Aorta (tissue), 5 donors: ENCODE measurements at places on chromosomes 1 and 21. TPM values are rescaled to one million over a fixed set of nuclear protein-coding genes. Genes with fewer than 3 reads are reported as not detected.
A peak's percentile ranks its signal among the peaks of the same experiment; 100 is the strongest.

- peak; percentile 5 for DNase-seq
Measured at GRCh38 chr21:44755227-44755626, 43.9 kb upstream of the TSPEAR start.

GRCh38 chr1:16913181-16913832, 8.4 kb upstream of the CROCC start:
- DNase-seq, result no peak

GRCh38 chr1:162561616-162562469, at the start of gene UAP1:
Gene UAP1 (plus strand): TSS chr1:162561722. CDS start chr1:162566069, 4,347 bp downstream.
- DNase-seq, result peak; percentile 83

DNA sequence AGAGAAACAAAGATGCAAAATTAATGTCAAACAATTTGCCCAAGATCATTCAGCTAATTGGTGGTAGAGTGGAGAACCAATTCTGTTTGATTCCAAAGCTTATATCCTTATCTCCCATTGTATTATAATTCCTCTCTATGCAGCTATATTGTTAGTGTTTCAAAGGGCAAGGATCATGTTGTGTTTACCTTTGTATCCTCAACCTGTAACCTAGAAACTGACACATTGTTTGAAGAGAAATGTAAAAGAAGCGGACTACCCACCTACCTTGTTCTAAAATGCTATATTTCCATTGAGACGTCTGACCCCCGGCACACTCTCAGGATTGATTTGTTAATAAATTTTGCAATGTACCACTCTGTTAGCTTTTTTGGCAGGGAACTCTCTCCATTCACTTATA, 9.3 kb downstream of the RAVER2 start:
- DNase-seq, result no peak

The CRYAA gene
- total RNA-seq, result not detected

GRCh38 chr1:42938645-42939615, 19.7 kb downstream of the SLC2A1 start:
- DNase-seq, result peak; percentile 28

- no peak for DNase-seq
Measured at GRCh38 chr1:17789926-17790325, 34.8 kb downstream of the ACTL8 start.

DNA sequence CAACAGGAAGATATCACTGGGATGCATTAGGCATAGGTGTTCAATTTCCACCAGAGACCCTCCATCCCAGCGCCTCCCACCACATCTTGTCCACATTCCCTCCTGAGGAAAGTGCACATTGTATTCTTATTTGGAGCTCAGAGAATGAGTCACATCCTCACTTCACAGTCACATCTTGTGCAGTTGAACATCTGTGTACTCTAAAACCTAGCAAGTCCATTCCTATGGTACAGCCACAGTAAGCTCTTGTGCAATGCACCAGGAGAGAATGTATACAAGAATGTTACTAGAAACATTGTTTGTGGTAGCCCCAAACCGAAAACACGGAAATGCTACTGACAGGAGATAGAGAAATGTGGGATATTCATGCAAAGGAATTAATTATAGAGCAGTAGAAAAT, 1.6 kb upstream of the KDF1 start:
- DNase-seq, result no peak

DNA sequence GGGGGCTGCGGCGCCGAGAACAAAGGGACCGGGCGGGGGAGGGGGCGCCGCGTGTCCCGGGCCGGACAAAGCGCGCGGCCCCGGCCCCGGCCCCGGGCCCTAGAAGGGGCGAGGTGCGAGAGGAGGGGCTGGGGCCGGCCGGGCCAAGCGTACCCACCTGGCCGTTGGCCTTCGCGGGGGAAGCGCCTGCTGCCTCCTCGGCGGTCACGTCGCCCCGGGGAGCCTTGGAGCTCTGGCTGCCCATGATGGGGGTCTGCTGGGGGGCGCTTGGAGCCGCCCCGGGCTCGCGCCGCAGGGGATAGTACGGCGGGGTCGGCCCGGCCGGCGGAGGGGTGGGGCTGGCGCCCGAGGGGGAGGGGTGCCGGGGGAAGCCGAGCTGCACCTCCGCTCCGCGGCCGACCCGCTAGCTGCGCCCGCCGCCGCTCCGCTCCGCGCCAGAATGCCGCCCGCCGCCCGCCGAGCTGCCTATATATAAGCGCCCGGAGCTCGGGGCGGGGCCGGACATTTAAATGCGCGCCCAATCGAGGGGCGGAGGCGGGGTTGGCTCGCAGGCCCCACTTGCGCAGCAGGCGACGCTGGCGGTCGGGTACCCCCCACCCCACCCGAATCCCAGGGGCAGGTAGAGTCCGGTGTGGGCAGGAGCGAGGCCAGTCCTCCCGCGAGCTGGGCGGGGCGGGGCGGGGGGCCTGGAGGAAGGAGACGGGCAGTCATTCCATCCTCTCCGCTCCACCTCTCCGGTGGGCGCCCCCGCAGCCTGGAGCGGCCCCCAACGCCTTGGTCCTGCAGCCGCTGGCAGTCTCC, at the start of gene MARCKSL1:
Gene MARCKSL1, minus strand, starts transcription at position 444 of the 801 bp plus-strand sequence. Its CDS starts 200 bp downstream, at position 244.
- DNase-seq, result peak; percentile 82

The DRAXIN gene
- total RNA-seq, result 0.21 TPM

- DNase-seq, result peak; percentile 51
Measured at GRCh38 chr1:172394141-172394751, 26.2 kb upstream of the C1orf105 start.

The ANGPTL3 gene
- not detected for total RNA-seq

- peak; percentile 96 for DNase-seq
Measured at GRCh38 chr1:9129266-9130041, 552 bp upstream of the GPR157 start.

GRCh38 chr1:153288634-153289275, 24.0 kb downstream of the PGLYRP3 start:
- DNase-seq, result no peak

The RASAL2 gene
- 37.3 TPM for total RNA-seq

- DNase-seq, result no peak
Measured at GRCh38 chr1:167752219-167752985, 30.6 kb downstream of the MPZL1 start.

The PTPRU gene
- total RNA-seq, result 16.0 TPM

DNA sequence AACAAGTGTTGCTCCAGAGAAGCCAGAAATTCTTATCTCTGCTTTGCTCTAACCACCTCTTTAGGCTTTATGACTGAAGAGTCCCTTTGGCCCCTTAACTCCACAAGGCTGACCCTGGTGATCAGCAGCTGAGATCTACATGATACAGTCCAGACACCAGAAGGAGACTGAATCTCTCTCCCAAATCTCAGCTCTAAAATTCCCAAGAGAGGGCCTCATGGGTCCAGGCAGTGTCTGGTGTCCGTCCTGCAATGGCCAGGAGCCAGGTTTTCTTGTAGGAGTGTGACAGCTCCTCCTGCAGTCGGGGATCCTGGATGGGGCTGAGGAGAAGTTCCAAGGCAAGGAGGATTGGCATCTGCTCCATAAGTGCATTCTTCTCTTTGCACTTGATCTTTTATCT, 35.3 kb downstream of the L1TD1 start:
- DNase-seq, result no peak

DNA sequence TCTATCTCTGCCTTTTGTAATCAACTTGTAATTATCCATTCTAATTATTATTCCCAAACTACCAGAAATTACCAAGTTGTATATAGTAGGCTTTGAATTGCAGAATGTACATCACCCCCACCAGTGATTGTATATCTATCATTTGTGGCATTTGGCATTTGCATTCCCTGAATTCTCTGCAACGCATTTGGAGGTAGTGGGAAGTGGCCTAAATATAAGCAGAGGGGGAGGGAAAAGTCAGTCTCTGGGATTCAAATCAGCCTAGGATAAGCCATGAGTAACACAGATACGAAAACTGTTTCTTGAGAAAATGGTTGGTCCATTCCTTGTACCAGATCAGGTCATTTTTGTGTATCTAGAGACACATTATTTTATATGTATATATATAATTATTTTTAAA, 20.7 kb downstream of the DDX20 start:
- DNase-seq, result no peak

DNA sequence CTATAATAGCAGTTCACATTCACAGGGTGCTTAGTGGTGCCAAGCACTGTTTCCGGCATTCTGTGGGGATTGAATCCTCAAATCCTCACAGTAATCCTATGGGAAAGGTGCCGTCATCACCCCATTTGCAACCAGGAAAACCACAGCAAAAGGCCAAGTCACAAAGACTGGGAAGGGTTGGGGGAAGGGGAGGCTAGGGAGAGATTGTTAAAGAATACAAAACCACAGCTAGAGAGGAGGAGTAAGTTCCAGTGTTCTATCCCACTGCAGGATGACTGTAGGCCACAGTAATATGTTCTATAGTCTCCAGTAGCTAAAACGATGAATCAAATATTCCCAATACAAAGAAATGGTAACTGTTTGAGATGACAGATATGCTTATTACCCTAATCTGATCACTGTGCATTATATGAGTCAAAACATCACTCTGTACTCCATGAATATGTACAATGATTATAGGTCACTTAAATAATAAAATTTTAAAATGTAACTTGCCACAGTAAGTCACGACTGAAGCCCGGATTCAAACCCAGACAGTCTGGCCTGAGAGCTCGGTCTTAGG, 256.8 kb downstream of the TOMM20 start:
- DNase-seq, result no peak

- DNase-seq, result peak; percentile 60
Measured at GRCh38 chr21:45078877-45079281, 4.5 kb downstream of the ADARB1 start.

GRCh38 chr21:17387030-17387617, 125.7 kb upstream of the CXADR start:
- no peak for DNase-seq

- no peak for DNase-seq
Measured at GRCh38 chr1:60153961-60154360, 80.4 kb upstream of the C1orf87 start.

DNA sequence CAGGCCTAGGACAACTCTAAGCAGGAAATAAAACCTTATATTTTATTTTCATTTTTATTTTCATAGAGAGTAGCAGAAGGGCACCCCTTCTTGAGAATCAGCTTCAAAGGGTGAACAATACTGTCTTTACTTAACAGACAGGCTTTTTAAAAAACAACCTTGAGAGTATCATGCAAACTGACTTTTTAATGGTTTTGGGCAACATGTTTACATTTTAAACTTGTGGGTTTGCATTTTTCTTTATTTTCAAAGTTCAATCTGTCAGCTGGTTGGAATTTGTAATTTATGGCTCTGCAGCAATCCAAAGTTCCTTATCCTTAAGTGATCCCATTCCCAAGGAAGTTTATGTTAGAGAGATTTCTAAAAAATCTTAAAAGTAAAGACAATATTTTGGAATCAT, 392.3 kb upstream of the ADAMTS5 start:
- no peak for DNase-seq

GRCh38 chr1:222728746-222729145, 8.3 kb upstream of the FAM177B start:
- no peak for DNase-seq

- DNase-seq, result no peak
Measured at GRCh38 chr1:46822248-46822826, 23.5 kb downstream of the CYP4B1 start.

GRCh38 chr1:31987135-31987619, 26.5 kb upstream of the KHDRBS1 start:
- no peak for DNase-seq

DNA sequence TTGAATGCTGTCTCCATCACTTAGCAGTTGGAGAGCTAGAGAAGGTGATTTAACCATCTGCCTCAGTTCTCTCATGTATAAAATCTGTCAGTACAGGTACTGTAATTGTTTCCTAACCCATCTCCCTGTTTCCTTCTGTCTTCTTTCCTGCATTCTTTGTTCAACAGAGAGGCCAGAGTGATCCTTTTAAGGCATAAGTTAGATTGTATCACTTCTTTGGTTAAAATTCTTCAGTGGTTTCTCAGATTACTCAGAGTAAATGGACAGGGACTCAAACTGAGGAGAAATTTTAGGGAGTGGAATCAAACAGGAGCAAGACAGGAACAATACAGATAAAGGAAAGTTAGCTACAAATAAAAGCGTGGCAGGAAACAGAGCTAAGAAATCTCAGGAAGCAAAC, 45.2 kb upstream of the SSX2IP start:
- no peak for DNase-seq

The S100A1 gene
- total RNA-seq, result 0.69 TPM

- no peak for DNase-seq
Measured at GRCh38 chr1:164765992-164766720, 207.2 kb downstream of the PBX1 start.

DNA sequence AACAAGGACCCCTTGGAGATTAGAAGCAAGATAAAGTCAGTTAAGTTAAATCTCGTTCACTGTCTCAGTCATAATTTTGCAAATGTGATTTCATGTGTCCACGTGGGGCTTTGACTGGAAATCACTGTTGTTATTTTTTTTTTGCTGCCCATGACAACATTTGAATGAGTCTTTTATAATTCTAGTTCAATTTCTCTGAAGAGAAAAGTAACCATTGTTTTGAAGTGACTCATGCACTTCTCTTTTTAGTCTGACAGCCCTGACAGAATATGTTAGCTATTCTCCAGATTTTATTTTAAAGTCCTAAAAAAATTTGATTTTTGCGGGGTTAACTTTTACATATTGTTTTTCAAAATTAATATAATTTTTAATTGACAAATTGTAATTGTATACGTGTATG, 30.7 kb upstream of the NLRP3 start:
- DNase-seq, result no peak

DNA sequence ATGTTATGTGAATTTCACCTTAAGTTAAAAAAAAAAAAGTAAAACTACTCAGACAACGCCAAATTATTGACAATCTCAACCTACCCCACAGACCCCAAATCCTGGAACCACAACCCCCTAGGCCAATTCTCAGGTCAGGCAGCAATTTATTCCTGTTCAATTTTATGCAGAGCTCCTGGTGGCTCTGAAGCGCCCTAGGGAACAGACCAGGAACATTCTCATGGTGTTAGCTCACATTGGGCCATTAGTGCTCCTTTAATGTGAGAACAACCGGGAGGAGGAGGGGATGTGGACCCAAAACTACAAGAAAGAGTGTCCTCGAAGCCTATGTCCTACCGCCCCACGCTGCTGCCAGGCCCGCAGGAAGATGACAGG, 403 bp upstream of the PSEN2 start:
- DNase-seq, result no peak

DNA sequence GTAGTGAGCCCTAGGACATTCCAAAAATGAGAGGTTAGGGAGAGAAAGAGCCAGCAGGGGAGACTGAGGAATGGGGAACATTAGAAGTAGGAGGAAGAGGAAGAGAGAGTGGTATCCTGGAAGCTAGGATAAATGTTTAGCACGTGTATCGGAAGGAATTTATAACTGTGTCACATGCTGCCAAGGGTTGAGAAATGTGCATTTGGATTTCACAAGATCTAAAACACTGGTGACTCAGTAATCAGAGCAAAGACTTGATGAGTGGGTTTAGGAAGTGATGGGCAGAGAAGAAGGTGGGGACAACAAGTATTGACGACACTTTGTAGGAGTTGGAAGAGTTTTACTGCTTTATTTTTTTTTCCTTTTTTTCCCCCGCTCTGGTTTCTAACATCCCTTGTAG, 193.9 kb downstream of the FMN2 start:
- no peak for DNase-seq

DNA sequence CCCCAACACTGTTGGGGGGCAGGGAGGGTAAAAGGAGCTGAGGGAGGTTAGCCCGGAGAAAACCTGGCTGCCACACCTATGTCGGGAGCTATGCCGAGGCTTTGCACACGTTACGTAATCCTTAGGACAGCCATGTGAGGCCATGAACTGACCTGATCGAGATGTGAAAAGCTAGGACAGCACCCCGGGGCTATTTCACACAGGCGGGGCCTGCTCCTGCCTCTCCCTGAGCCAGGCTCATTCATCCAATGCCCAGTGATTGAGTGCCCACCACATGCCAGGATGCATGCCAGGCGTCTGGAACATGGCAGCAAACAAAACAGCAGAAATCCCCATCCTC, 30.2 kb downstream of the LDLRAP1 start:
- no peak for DNase-seq

- no peak for DNase-seq
Measured at GRCh38 chr1:168368131-168368530, 87.5 kb downstream of the TBX19 start.

The TBX19 gene
- total RNA-seq, result 4.1 TPM
